ENCODE measurements at places on chromosomes 13 and 19. TPM values are rescaled to one million over a fixed set of nuclear protein-coding genes. Genes with fewer than 3 reads are reported as not detected.

The POU4F1 gene
- total RNA-seq: 0.06 TPM

The KIR3DL1 gene
- not detected for total RNA-seq

The CEACAM3 gene
- 4.8 TPM for total RNA-seq

The TMEM147 gene
- 61.2 TPM for total RNA-seq

The TMEM91 gene
- 4.9 TPM for total RNA-seq

The C19orf67 gene
- not detected for total RNA-seq

The PRTN3 gene
- total RNA-seq: not detected

The CGB2 gene
- total RNA-seq: not detected

The COMP gene
- not detected for total RNA-seq

The CNMD gene
- total RNA-seq: not detected

The ETV2 gene
- 1.7 TPM for total RNA-seq

The SYT3 gene
- not detected for total RNA-seq

The PNPLA6 gene
- total RNA-seq: 107 TPM

The ZGLP1 gene
- total RNA-seq: 2.8 TPM

The CYP2F1 gene
- not detected for total RNA-seq

The RYR1 gene
- total RNA-seq: 0.76 TPM

The KLK4 gene
- 6.4 TPM for total RNA-seq

The KLF16 gene
- total RNA-seq: 35.9 TPM

The SIGLEC5 gene
- not detected for total RNA-seq

The PEG3 gene
- 2.6 TPM for total RNA-seq

The LGALS4 gene
- 8,588 TPM for total RNA-seq

The EBI3 gene
- total RNA-seq: 2.6 TPM

The MUC16 gene
- 0.03 TPM for total RNA-seq

The KISS1R gene
- total RNA-seq: not detected

The RNF17 gene
- total RNA-seq: 0.18 TPM

The TMIGD2 gene
- 2.1 TPM for total RNA-seq

The RB1 gene
- total RNA-seq: 26.3 TPM

The ZNF723 gene
- total RNA-seq: not detected

The AXL gene
- 6.3 TPM for total RNA-seq

The SLC15A1 gene
- total RNA-seq: 16.8 TPM

The ACTMAP gene
- total RNA-seq: 12.4 TPM

The ZNF468 gene
- 16.0 TPM for total RNA-seq

The ZNF8 gene
- total RNA-seq: 4.1 TPM

The TNFSF13B gene
- 1.4 TPM for total RNA-seq

The TNFSF11 gene
- 0.49 TPM for total RNA-seq

The PIN1 gene
- total RNA-seq: 48.2 TPM

The TRPC4 gene
- total RNA-seq: 0.56 TPM

The ZNF543 gene
- total RNA-seq: 3.5 TPM

The OR7D2 gene
- not detected for total RNA-seq

The NXNL1 gene
- not detected for total RNA-seq

The ZNF98 gene
- not detected for total RNA-seq

The FNDC3A gene
- 49.9 TPM for total RNA-seq

The ALOX5AP gene
- total RNA-seq: 4.9 TPM

The ICAM4 gene
- total RNA-seq: not detected

The FAM216B gene
- not detected for total RNA-seq

The GJB2 gene
- 45.0 TPM for total RNA-seq

The SPRED3 gene
- total RNA-seq: 1.6 TPM

The ZIC2 gene
- total RNA-seq: 0.27 TPM

The ZNF823 gene
- 13.6 TPM for total RNA-seq

The ZNF296 gene
- total RNA-seq: 4.0 TPM

The FBXL3 gene
- 37.7 TPM for total RNA-seq

The TMEM86B gene
- total RNA-seq: 2.9 TPM

The DDX49 gene
- total RNA-seq: 30.7 TPM

The ZFP82 gene
- 1.6 TPM for total RNA-seq

The SIGLEC7 gene
- 1.1 TPM for total RNA-seq

The HSH2D gene
- 24.3 TPM for total RNA-seq

The PSG4 gene
- total RNA-seq: not detected

The FPR1 gene
- 1.3 TPM for total RNA-seq

The SAFB2 gene
- total RNA-seq: 92.3 TPM

The ICAM5 gene
- total RNA-seq: 0.76 TPM
